ENCODE measurements at places on chromosomes 11 and 22. TPM values are rescaled to one million over a fixed set of nuclear protein-coding genes. Genes with fewer than 3 reads are reported as not detected.
A peak's percentile ranks its signal among the peaks of the same experiment; 100 is the strongest.

SSRP1 gene
- 69.0 TPM for total RNA-seq

FOLH1 gene
- not detected for total RNA-seq

RFPL3 gene
- total RNA-seq, result not detected

RCOR2 gene
- not detected for total RNA-seq

CYB5R2 gene
- not detected for total RNA-seq

TMEM191C gene
- 4.8 TPM for total RNA-seq

KDM4E gene
- total RNA-seq, result not detected

KRTAP5-11 gene
- total RNA-seq, result not detected

SIK2 gene
- 12.8 TPM for total RNA-seq

LYVE1 gene
- not detected for total RNA-seq

NCF4 gene
- total RNA-seq, result 17.5 TPM

BLID gene
- not detected for total RNA-seq

OR2AG2 gene
- not detected for total RNA-seq

- no peak for DNase-seq
Measured at GRCh38 chr11:73225001-73225686, 7.1 kb downstream of the P2RY2 start.

- DNase-seq, result no peak
Measured at GRCh38 chr11:8586184-8586583, 7.8 kb downstream of the STK33 start.

- DNase-seq, result peak; percentile 19
Measured at GRCh38 chr22:36326178-36327161, 61.3 kb downstream of the MYH9 start.

DNA sequence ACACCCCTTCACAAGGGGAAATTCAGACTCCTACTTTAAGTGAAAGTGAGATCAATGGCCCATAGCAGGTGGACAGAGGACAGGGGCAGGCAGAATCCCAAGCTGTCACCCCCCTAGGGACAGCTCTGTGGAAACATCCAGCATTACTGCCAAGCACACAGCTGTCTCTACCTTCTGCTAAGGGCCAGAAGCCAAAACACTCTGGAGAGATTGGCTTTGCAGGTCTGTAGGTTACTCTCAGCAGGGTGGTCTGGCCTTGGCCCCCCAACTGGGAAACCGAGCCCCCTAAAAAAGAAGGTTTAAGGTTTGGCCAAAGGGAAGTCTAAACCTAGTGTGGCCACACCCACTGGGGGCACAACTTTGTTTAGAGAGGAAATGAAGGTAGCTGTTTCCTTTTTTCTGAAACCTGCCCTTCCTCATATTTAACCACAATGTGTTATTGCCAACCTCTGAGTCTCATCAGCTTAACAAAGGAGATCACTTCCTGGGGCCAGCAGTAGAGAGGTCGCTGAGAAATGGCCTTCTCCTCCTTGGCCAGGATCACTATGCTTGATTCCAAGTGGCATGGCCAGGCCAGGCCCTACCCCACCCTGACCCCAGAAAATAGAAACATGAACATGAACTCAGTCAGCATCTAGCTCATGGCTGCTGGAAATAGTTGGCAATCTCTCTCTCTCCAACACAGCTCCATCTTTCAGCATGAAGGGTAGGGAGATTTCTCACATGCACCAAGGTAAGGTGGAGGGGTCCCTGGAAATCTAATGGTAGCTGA is 25.9 kb upstream of the SCARF2 start:
- DNase-seq, result peak; percentile 67

GRCh38 chr11:109075976-109076375 is 346.0 kb upstream of the C11orf87 start:
- no peak for DNase-seq

GRCh38 chr11:74746868-74747267 is 1.8 kb upstream of the RNF169 start:
- DNase-seq, result no peak

DNA sequence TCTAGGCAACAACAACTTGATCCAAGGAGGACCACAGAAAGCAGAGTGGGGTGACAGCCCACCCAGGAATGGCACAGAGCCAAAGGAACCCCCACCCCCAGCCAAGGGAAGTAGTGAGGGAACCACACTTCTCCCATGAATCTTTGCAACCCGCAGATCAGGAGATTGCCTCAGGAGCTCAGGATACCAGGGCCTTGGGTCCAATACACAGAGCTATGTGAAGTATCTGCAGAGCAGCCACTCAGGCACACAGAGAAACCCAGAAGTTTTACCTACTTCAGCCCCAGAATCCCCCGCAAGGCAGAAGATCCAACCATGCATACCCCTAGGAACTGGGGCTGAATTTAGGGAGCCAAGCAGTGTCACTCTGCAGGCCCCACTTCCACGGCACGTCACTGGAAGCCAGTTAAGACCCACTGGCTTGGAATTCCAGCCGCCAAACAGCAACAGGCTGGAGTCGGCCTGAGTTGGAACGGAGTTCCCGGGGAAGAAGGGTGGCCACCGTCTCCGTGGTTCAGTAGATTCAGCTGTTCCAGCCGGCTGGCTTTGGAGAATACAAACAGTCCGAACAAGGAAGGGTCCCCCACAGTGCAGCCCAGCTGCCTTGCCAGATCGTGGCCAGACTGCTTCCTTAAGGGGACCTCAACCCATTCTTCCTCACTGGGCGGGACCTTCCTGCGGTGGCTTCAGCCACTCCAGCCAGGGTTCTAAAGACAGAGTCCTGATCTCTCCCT is 174.1 kb downstream of the TTC28 start:
- DNase-seq, result no peak

GRCh38 chr11:12853652-12854296 is 155.3 kb upstream of the RASSF10 start:
- no peak for DNase-seq

DNA sequence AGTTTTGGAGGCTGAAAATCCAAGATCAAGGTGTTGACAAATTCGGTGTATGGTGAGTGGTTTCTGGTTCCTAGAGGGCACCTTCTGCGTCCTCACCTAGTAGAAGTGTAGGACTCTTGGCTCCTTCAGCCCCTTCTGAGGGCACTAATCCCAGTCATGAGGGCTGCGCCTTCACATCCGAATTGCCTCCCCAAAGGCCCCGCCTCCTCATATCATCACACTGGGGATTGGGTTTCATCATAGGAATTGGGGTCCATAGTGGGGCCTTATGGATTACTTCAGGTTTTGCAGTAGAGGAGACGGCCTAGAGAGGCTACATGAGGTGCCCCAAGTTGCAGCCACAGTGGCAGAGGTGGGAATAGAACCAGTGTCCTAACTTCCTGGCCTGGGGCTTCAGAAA is 87.1 kb downstream of the CEP164 start:
- no peak for DNase-seq

- no peak for DNase-seq
Measured at GRCh38 chr11:133886029-133886428, 40.7 kb upstream of the SPATA19 start.

DNA sequence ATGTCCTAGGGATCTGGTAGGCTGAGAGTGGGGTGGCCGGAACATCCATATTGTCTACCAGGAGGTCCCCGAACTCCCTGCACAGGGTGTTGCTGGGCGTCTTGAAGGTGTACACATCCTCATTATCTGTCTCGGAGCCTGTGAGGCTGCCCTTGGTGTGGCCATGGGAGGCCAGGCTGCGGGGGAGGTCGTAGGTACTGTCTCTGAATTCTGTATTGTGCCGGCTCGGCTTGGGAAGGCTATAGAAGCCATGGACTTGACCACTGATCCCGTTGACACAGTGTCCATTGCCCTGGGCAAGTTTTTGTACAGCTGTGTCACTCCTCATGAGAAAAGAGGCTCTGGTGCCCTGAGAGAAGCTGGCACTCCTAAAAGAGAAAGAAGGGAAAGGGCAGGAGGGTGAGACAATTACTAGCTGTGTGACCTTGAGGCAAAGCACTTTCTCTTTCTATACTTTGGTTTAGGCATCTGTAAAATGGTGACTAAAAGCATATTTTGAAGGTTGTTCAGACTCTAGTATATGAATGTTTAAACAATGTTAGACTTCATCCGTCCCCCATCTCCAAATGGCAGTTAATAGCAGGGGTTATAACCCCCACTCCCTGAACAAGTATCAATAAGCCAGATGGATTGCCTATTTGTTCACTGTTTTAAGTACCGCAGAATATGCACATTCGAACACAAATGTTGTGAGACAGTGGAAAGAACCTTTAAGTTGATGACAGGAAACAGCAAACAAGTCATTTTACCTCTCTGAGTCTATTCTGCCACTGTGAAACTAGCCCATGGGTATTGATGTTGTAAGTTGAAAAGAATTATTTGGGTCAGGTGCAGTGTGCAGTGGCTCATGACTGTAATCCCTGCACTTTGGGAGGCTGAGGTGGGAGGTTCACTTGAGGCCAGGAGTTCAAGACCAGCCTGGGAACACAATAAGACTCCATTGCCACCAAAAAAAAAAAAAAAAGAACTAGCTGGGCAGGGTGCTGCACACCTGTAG is 38.3 kb downstream of the USP35 start:
- DNase-seq, result no peak

GRCh38 chr11:36443661-36444060 is 66.4 kb downstream of the TRAF6 start:
- DNase-seq, result no peak

DNA sequence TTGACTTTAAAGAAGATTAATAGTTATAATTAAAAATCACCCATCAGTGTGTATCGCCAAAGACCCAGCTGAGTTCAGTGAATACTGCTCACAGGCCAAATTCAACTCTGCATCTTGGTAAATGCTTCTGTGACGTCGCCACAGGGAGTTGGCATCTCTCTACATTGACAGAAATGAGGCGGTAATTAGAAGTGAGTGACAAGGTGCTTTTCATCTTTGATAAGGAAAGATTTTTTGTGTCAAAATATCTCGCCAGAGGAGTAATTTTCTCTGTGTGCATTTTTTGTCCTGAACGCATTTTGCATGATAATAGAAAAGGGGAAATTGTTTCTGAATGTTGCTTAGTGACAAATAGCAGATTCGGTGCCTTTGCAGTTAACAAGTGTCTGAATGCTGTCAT is 345.8 kb downstream of the CNTN5 start:
- no peak for DNase-seq

DNA sequence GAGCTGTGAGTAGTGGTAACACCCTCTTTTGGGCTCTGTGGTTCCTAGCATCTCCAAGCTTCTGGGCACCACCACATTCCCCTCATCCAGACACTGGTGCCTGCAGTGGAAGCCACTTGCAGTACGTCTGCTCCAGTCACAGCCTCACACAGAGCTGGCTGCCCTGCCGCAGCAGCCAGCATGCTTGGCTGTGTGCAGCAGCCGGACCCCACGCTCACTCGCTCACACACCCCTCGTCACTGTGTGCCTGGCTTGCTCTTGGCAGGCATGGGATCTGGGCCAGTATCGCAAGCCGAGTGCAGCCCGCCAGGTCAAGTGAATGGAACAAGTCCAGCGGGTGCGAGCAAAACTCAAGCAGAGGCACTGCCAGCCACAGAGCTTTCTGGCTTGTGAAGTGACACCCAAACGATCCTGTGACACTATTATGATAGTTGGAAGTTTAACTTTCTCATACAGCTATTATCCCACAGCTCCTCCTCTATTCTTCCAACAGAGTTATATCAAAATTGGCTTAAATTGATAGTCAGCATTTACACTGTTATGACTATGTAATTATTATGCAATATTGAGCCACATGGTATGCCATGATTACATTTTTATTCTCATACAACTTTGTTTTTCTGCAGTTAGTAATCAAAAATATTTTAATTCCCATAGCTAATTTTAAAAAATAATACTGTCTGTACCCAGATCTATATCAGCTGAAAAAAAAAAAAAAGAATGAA is 89.0 kb downstream of the CCDC73 start:
- no peak for DNase-seq

GRCh38 chr11:66459138-66459778 is 7.4 kb upstream of the PELI3 start:
- DNase-seq, result no peak

DNA sequence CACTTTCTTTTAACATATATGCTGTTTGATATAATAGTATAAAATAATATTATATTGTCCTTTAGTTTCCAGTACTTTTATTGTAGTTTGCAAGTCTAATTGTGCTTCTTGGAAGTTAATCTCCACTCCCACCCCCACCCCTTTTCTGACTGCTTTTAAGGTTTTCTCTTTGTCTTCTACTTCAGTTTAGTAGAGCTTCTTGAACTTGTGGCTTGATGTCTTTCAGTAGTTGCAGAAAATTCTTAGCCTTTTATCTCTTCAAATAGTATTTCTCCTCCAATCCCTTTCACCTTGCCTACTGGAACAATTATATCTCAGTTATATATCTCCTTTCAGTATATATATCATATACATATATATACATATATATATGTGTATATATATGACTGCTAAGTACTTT is 56.6 kb downstream of the PARVG start:
- no peak for DNase-seq

DNA sequence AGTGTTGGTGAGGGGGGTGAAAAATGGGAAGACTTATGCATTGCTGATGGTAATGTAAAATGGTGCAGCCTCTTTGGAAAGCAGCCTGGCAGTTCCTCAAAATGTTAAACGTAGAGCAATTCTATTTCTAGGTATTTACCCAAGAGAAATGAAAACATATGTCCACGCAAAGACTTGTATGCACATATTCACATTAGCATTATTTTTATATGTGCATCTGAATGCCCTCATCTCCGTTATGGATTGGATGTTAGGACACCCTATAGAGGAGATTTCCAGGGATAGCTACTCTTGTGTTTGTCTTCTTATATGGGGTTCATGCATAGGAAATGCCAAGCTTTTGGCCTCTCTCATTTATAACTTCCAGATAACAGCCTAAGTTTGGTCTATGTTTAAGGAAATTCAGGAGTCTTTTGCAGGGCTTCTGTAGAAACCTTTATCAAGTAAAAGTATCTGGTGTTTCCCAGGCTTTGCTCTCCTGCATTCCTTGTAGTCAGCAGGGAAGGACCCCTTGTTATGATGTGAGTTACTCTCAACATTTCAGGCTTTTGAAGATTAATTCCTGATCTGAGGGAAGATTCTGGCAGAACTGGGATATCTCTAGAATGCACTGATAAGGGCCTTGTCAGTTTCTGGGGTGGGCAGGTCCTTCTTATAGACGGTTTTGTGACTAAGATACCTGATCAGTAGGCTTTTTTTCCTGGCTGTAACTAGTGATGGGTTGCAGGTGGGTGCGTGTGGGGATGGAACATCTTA is 116.8 kb downstream of the TEAD1 start:
- no peak for DNase-seq

DNA sequence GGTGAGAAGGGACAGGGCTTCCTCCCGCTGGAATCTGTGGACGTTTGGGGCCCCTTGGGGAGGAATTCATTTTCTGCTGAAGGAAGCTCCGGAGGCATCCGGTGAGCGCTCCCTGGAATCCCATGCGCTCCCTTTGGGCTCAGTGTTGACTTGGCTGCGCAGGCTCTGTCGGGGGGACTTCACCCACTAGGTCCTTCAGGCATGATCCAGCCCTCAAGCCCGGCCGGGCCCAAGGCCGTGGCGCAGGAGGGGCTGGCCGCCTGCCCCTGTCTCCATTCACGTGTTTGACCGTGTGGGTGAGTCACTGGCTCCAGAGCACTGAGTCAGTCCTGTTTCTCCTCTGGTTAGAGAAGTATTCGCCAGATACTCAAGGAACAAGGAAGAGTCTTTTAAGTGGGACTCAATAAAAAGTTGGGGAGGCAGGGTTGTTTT is 1.4 kb downstream of the CTTN start:
- DNase-seq, result no peak

DNA sequence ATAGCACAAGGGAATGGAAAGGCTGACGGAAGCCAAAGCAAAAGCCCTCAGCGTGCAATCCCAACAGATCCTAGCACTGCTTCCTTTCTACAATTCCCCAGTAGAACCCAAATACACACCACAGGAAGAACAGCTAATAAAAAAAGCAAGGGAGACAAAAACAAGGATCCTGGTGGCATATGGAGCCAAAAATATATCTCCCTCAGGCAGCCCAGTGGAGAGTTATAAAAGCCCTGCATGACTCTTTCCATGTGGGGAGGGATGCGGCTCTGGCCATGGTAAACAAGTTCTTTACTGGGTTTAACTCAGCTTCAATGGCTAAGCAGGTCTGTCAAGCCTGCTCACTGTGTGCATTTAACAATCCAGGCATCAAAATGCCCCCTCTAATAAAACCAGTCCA is 88.1 kb downstream of the PIWIL4 start:
- DNase-seq, result no peak
